ENCODE measurements at places on chromosomes 3 and 15. TPM values are rescaled to one million over a fixed set of nuclear protein-coding genes. Genes with fewer than 3 reads are reported as not detected.

DNA sequence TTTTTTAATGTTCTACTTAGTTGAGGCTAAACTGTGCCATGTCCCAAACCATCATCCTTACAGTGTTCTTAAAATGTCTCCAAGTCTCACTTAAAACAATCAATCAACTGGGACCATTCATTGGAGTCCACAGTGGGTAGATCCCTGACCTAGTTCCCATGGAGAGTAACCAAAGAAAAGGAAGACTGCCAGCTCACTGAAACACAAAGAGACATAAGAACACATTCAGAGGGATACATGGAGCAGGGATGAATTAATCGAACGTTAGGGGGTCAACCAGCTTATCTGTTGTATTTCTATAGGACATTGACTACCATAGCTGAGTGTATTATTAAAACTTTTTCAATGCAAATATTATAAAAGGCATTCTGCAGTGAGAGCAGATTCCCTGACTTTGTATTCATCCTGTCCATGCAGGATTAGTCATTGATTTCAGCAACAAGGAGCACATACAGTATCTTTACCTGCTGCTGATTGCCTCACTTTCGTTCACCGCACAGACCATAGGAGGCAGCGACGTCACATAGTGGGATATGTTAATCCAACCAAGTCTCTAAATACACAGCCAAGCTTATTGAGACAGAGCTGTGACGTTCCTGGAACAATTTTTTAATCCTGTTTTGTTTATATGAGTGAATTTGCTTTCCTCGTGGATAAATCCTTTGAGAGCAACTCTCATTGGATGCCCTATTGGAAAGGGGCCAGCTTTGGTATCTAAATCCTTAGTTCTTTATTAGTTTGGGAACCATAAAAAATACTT, 364.9 kb upstream of the RBMS3 start:
- H3K27me3 ChIP-seq: no peaks in the 10 kb centered on the region
- H3K4me1 ChIP-seq: no peaks in the 10 kb centered on the region
- no peak for DNase-seq
- peak overlapping the region; percentile 11 for H3K27ac ChIP-seq
- no peaks in the 10 kb centered on the region for H3K36me3 ChIP-seq

DNA sequence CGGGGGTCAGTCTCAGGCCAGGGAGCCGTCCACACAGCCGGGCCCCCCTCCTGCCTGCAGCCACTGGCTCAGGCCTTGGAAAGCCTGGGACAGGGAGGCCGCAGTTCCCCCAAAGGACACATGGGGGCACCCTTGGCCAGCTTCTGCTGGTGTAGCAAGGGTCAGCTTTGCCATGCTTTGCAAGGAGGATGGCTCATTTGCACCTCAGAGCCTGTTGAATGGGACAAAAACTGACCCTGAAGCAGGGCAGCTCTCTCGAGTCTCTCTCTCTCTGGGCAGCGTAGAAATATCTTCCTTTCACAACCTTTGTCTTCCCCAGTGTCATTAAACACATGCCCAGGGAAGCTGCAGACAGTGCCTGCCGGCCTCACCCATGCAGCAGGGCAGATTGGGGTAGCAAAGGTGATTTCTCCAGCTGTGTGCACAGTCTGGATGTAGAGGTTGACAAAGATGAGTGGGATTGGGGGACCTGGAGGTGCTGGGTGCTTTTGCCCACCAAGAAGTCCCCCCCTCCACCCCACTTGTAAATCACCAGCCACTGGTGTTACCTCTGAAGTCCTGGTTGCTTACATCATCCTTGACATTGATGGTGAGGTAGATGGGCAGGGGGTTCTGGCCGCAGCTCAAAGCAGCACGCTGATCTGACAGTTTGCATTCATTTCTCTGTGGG, 17.4 kb upstream of the EHD4 start:
- no peak for DNase-seq
- H3K27ac ChIP-seq: no peak overlapping the region
- no peaks in the 10 kb centered on the region for H3K36me3 ChIP-seq
- no peaks in the 10 kb centered on the region for H3K4me1 ChIP-seq
- no peak overlapping the region for H3K4me3 ChIP-seq
- no peaks in the 10 kb centered on the region for H3K27me3 ChIP-seq

DNA sequence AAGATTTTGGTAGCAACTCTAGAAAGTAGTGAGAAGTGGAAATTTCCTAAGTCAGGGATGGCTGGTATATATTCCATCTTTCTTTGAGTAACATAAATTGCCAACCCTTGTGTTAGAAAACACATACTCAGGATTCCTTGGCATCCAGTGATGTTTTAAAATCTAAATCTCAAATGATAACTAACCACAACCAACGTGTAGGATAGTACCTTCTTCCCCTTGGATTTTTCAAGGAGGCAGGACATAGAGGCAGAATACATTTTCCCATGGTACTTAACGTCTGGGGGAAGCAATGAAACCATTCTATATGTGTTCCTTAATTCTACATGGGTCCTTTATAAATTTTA, 93.4 kb downstream of the WDR76 start:
- no peaks in the 10 kb centered on the region for H3K36me3 ChIP-seq
- H3K4me1 ChIP-seq: peaks cover 13% of the 10 kb centered on the region
- H3K27ac ChIP-seq: no peak overlapping the region
- H3K27me3 ChIP-seq: no peaks in the 10 kb centered on the region
- no peak overlapping the region for H3K4me3 ChIP-seq
- DNase-seq: no peak

DNA sequence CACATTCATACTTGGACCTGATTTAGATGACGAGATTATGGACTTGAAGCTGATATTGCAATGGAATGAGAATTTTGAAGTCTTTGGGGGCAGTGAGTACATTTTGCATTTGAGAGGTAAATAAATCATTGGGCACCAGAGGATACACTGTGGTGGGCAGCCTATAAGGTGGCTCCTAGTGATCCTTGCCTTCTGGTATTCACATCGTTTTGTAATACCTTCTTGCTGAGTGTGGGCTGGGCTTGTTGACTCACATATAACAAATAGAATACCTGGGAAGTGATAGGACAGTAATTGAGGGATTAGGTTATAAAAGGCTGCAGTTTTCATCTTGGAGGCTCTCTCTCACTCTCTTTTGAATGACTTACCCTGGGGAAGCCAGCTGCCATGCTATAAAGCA, 605.5 kb upstream of the KCNMB2 start:
- H3K36me3 ChIP-seq: no peaks in the 10 kb centered on the region
- no peak overlapping the region for H3K4me3 ChIP-seq
- no peak overlapping the region for H3K27ac ChIP-seq
- H3K4me1 ChIP-seq: peaks cover 7% of the 10 kb centered on the region

- H3K36me3 ChIP-seq: no peaks in the 10 kb centered on the region
- H3K4me3 ChIP-seq: no peak overlapping the region
- H3K27me3 ChIP-seq: no peaks in the 10 kb centered on the region
- DNase-seq: no peak
- peak overlapping the region; percentile 19 for H3K27ac ChIP-seq
These were observed 11.3 kb upstream of the DLG1 start for GRCh38 chr3:197309528-197310361.

GRCh38 chr3:89954137-89954536, 846.7 kb downstream of the EPHA3 start:
- H3K4me3 ChIP-seq: no peak overlapping the region
- no peak for DNase-seq
- H3K36me3 ChIP-seq: no peaks in the 10 kb centered on the region
- no peak overlapping the region for H3K27ac ChIP-seq
- no peaks in the 10 kb centered on the region for H3K4me1 ChIP-seq
- H3K27me3 ChIP-seq: no peaks in the 10 kb centered on the region

DNA sequence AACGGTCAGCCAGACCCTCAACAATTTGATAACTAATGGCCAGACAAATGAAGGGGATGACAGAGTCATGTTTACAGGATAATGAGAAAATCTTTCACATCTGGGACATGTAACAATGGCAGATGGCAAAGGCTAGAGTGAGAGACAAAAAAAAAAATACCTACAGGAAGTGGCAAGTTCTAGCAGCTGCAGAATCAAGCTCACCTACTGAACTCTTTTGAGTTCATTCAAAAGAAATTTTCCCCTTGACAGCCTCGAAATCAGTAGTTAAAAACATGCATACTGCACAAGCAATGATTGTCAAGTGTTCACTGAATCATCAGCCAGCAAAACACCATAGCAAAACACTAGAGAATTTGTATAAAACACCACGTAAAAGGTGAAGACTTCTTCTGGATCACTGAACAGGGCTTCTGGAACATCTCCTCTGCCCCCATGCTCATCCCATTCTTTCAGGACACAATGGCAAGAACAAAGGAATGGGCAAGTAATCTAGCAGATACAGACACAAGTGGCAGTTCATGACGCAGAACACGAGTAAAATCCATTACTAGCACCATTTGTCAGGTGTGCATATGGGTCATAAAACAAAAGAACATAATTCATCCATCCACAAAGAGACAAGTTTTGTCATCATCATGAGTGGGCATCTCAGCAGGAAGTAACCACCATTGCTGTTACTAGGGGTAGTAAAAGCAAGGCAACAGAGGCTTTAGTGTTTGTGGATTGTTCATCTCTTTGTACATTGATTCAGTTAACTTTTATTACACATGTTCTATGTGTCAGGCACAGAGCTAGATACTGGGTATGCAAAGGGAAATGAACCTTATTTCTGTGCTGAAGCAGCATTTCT, 13.8 kb upstream of the KCNMB2 start:
- H3K27me3 ChIP-seq: no peaks in the 10 kb centered on the region
- no peak overlapping the region for H3K27ac ChIP-seq
- H3K36me3 ChIP-seq: no peaks in the 10 kb centered on the region

DNA sequence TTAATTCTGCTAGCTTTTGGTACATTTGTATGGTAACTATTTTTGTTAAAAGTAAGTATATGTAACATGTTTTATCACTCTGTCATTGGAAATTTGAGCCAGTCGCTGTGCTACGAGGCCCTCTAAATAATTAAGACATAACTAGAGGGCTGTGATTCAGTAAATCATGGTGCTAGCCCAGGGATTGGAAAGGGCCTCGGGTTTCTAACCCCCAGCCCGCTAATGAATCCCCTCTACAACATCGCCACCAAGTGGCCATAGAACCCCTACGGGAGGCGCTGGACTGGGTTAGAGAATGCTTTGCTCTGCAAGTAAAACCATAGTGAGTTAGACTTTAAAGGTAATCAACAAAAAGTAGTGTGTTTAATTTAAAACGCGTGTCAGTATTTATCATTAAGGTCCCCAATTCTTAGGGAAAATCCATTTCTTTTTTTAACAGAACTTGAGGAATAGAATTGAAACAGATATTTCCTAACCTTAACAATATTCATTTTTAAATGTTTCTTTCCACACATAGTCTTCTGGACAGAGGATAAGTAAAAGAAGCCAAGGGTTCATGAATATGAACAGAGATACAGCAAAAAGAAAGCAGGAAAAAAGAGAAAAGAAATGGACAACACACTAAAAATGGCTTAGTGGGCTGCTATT, 744.7 kb downstream of the EPHA3 start:
- no peak overlapping the region for H3K27ac ChIP-seq
- DNase-seq: no peak
- H3K36me3 ChIP-seq: no peaks in the 10 kb centered on the region
- H3K4me1 ChIP-seq: no peaks in the 10 kb centered on the region
- no peaks in the 10 kb centered on the region for H3K27me3 ChIP-seq
- H3K4me3 ChIP-seq: no peak overlapping the region

- no peaks in the 10 kb centered on the region for H3K27me3 ChIP-seq
- no peaks in the 10 kb centered on the region for H3K36me3 ChIP-seq
- H3K4me3 ChIP-seq: no peak overlapping the region
- no peak overlapping the region for H3K27ac ChIP-seq
- H3K4me1 ChIP-seq: peaks cover 15% of the 10 kb centered on the region
- DNase-seq: no peak
These were observed 16.9 kb upstream of the CFAP161 start for GRCh38 chr15:81117136-81117535.

DNA sequence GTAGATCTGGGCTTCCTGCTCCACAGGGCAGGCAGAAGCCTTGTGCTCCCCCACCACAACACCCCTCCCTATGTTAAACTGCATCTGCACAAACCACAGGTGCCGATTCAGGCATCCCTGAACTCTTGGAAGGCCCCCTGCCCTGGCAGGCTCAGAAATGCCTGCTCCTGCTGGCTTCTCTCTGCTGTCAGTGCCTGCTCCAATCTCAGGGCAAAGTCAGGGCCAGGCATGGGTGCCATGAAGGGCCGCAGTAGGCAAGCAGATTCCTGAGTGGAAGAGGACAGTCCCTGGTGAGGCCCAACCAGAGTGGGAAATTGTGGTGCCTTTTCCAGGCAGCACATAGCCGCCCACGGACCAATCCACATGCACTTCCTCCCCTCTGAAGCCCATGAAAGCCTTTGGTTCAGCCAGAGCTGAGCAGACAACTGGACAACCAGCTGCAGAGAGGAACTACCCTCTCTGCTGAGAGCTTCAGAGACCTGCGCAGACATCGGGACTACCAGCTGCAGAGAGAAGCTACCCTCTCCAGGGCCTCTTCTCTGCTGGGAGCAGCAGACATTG, 13.6 kb downstream of the PRR20G start:
- no peaks in the 10 kb centered on the region for H3K36me3 ChIP-seq
- no peak overlapping the region for H3K4me3 ChIP-seq
- no peaks in the 10 kb centered on the region for H3K4me1 ChIP-seq
- no peaks in the 10 kb centered on the region for H3K27me3 ChIP-seq

- H3K4me3 ChIP-seq: peak overlapping the region; percentile 38
- no peaks in the 10 kb centered on the region for H3K27me3 ChIP-seq
- no peaks in the 10 kb centered on the region for H3K36me3 ChIP-seq
- H3K4me1 ChIP-seq: peaks cover 31% of the 10 kb centered on the region
These were observed 33.9 kb downstream of the GRK7 start for GRCh38 chr3:141796889-141797781.

DNA sequence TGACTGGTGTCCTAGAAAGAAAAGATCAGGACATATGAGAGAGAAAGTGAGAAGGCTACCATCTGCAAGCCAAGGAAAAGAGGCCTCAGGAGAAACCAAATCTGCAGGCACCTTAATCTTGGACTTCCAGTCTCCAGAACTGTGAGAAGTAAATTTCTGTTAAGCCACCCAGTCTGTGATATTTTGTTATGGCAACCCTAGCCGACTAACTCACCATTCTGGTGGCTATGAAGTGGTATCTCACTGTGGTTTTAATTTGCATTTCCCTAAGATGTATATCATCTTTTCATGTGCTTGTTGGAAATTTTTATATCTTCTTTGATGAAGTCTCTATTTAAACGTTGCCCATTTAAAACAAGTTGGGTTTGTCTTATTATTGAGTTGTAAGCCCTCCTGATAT, 40.6 kb downstream of the ILDR1 start:
- H3K27ac ChIP-seq: no peak overlapping the region
- no peak for DNase-seq
- no peaks in the 10 kb centered on the region for H3K27me3 ChIP-seq
- H3K4me1 ChIP-seq: peaks cover 5% of the 10 kb centered on the region
- H3K36me3 ChIP-seq: no peaks in the 10 kb centered on the region
- H3K4me3 ChIP-seq: no peak overlapping the region

DNA sequence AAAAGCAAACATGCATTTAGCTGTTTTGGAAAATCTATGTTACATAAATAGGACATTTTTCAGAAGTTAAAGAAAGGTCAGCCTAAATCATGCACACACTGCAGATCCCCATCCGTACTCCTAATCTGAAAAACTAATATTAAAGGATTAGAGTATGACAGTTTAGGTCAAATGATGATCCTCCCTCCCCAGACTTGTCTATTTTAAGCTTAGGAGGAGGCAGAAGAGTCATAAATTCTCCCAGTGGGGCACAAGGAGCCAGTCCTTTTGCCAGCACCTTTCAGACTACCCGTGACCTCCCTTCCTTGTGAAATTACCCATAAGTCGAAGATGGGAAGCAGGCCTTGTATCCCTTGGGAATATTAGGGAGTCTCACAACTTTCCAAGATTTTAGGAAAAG, 78.0 kb downstream of the TGFBR2 start:
- H3K36me3 ChIP-seq: peaks cover 6% of the 10 kb centered on the region
- H3K27me3 ChIP-seq: no peaks in the 10 kb centered on the region
- peaks cover 93% of the 10 kb centered on the region for H3K4me1 ChIP-seq
- H3K27ac ChIP-seq: peak overlapping the region; percentile 46

The TBC1D5 gene
- total RNA-seq: 48.1 TPM

The CRABP1 gene
- total RNA-seq: not detected

The SNRPN gene
- total RNA-seq: 79.6 TPM

The RBPMS2 gene
- total RNA-seq: 3.7 TPM

The OCA2 gene
- 0.25 TPM for total RNA-seq

The TM6SF1 gene
- total RNA-seq: 3.9 TPM
